ENCODE measurements at places on chromosomes 12 and 14.
A peak's percentile ranks its signal among the peaks of the same experiment; 100 is the strongest.

- DNase-seq, result no peak
Measured at GRCh38 chr14:101323111-101323510, 238.2 kb upstream of the DIO3 start.

GRCh38 chr12:6038160-6038559, 86.3 kb downstream of the VWF start:
- DNase-seq, result peak; percentile 76

DNA sequence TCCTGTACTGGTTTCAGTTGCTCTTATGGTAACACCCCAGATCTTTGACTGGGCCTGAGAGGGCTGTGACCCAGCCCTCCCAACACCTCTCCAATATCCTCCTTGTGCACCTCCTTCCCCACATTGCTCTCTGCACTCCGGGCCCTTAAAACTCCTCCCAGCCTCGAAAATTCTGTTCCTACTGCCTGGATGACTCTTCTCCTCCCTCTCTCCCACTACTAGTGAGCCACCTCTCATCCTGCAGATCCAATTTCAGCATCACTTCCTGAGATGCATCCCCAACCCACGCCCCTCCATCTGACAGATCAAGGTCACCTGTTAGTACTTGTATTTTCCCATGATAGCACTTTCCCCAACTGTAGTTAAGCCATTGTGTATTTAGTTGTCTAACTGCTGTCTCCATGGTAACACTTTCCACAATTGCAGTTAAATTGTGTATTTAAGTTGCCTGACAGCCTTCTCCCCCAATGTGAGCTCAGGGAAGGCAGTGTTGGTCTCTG, 11.5 kb upstream of the NT5DC3 start:
- no peak for DNase-seq

GRCh38 chr12:69779928-69780327, 41.3 kb downstream of the RAB3IP start:
- peak; percentile 52 for DNase-seq

- no peak for DNase-seq
Measured at GRCh38 chr14:58861586-58861985, 223.8 kb downstream of the DACT1 start.

DNA sequence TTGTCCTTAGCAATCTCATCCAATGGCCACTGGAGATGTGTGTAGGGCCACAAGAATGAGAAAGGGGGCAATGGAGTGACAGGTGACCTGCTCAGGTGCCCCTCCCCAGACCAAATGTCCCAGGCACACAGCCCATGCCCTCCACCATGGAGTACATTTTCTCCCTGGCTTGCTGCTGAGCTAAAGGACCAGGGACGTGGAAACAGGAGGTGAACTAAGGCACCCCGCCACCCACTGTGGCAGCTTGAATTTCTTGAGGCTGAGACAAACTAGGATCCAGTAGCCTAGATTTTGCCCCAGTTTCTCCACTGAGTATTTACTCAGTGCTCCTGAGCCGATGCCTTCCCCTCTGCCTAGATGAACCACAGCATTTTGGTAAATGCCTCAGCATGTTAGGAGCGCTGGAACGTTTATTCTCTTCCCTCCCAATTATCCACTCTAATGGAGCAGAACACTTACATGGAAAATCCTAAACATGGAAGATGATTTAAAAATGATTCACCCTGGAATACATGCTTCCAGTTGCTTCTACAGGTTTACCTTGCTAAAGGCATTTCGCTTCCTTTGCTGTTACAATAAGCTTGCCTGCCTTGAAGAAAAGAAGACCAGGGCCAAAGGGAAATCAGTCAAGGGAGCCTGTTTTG, 198.0 kb downstream of the ZFP36L1 start:
- no peak for DNase-seq

DNA sequence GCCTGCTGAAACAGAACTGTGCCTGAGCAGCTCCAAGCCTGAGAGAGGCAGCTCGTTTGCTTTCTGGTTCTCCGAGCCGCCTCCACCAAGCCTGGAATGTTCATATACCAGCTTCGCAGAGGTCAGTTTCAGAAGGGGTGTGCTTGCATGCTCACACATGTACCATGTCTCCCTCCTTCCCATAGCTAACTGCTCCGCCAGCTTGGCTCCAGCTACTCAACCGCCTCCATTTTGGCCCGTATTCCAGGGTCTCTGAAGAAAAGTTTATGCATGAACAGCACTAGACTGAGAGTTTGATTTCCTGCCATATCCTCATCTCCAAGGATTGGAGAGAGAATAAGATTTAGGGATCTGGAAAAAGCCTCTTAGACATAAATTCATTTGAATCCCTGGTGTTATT, 103.7 kb downstream of the SMOC1 start:
- no peak for DNase-seq

DNA sequence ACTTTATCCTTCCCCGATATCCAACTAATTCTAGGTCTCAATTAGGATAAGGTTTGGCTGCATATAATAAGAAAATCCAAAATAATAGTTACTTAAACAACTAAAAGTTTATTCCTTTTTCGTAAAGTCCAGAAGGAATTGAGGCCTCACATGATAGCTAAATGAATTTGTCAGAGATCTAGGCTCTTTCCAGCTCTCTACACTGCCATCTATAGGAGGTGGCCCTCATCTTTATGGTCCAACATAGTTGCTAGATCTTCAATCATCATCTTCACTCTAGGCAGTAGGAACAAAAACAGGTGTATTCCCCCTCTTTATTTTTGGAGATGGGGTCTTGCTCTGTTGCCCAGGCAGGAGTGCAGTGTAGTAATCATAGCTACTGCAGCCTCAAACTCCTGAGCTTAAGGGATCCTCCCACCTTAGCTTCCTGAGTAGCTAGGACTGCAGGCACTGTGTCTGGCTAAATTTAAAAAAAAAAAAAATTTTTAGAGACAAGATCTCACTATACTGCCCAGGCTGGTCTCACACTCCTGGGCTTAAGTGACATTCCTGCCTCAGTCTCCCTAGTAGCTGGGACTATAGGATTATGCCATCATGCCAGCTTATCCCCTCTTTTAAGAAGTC, 46.5 kb upstream of the SAV1 start:
- peak; percentile 54 for DNase-seq

GRCh38 chr14:39946807-39947206, 514.6 kb upstream of the FBXO33 start:
- peak; percentile 75 for DNase-seq

DNA sequence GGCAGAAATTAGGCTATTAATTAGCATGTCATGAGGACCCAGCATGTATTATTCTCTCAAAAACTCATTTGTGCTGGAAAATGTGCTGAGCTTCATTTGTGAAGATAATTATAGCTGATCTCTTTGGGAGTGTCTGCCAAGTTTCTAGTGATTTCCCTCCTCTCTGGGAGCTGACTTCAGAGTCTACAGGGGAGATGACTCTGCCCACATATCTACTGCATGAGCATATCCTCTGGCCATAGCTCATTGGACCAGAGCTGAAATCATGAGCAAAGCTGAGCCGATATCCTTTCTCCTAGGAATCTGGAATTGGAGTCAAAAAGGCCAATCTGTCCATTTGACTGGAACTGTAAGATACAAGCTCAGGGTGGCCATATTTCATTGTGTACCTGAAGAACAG, 5.9 kb downstream of the CCDC198 start:
- peak; percentile 14 for DNase-seq

- peak; percentile 3 for DNase-seq
Measured at GRCh38 chr14:82009076-82009475, 475.4 kb upstream of the SEL1L start.

DNA sequence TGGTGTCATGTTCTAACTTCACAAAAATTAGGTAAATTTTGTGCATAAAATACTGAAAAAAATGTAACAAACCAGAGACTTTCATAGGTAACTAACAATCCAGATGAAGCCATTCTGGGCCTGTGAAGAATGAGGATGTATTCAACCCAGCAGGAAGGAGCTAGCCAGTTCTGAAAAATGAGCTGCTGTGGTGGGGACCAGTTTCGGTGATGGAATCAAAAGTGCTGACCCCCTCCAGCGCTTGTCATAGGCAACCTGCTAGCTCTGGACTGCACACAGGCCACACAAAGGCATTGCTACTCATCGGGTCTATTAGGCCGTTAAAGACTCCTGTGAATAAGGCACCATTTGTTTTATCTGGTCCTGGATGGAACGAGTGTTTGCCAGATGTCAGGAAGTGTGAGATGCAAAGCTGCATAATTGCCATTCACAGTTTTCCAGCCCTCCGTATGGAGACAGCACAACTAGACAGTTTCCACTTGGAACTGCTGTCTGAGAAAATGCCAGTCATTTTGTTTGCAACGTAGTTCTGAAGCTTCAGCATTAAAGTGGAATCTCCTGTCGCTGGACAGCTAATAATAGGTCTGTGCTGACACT, 3.3 kb upstream of the RIMBP2 start:
- no peak for DNase-seq

DNA sequence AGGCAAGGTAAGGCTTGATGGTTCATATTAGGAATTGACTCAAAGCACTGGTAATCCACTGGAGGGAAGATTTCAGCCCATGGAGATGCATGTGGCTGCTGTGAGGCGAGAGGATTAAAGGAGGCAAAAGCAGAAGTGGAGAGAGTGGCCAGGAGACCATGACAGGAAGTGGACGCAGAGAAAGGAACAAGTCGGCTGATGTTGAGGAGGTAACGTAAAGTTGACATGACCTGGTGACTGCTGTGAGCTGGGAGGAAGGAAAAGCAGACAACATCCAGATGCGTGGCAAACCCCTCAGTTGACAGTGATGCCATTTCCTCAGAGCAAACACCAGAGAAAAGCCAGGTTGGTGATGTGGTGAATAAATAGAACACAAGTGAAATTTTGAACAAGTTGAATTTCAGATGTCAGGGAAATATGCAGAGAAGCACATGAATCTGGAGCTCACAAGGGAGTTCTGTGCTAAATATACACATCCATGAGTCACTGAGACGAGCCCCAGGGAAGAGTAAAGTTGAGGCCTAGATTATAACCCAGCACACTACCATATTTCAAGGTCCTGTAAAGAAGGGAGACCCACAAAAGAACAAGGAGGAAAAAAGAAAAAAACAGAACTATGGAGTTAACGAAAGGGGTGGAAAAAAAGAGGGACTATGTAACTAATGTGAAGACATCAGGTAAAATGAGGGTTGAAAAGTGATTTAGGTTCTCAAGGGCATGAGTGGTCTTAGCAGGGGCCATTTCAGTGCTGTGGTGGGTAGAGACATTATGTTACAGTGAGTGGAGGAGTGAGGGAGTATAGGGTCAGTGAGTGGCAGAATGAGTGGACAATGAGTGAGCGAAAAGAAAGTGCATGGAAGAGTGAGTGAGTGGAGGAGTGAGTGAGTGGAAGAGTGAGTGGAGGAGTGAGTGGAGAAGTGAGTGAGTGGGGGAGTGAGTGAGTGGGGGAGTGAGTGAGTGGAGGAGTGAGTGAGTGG, 61.6 kb upstream of the GZMB start:
- no peak for DNase-seq

GRCh38 chr12:103431950-103432349, 63.8 kb downstream of the C12orf42 start:
- no peak for DNase-seq

DNA sequence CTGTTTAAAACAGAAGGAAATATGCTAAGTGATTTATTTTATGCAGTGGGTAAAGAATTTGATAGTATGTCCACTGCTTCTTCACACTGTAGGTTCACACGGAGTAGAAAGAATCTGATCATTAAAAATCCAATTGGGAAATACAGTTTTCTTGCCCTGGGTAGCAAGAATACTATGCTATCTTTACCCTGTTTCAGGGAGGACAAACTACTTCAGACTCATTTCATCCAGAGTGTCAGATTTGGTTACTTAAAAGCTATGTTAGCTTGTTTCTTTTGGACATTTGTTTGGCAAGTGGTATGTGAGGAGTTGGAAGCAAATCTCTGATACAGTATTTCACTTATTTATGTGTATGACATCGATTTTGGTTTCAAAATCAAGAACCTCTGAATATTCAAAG, 4.3 kb downstream of the FRS2 start:
- no peak for DNase-seq

- DNase-seq, result no peak
Measured at GRCh38 chr12:77231501-77231918, 166.1 kb upstream of the E2F7 start.

- DNase-seq, result no peak
Measured at GRCh38 chr12:12818701-12819100, 5.6 kb downstream of the DDX47 start.

DNA sequence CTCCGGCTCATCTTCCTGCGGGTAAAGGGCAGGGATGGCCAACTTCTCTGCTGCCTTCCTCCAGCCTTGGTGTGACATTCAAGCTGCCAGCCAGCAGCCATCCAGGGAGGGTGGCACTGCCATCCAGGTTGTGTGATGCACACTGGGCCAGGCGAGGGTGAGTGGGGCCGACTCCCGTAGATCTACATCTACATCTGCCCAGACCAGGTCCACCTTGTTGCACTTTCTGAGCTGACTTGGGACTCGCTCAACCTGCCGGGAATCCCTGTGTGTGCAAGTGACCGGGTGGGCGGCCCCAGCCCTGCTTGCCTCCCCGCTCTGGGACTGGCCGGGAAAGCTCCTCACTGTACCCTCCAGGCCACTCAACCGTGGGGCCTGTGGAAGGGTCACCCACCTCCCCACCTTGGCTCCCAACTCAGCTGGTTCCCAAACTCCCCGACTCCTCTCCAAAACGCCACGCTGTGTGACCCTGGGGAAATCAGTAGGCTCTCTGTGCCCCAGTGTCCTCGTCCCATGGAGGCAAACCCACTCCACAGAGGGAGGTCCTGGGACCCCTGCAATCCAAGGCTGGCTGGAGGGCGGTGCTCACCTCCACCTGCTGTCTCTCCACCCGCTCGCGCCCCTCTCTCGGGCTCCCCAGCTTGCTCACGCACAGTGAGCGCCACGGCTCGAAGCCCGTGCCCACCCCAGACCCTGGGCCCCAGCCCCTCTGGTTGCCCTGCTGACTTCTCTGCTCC, 14.7 kb downstream of the JAG2 start:
- DNase-seq, result no peak

DNA sequence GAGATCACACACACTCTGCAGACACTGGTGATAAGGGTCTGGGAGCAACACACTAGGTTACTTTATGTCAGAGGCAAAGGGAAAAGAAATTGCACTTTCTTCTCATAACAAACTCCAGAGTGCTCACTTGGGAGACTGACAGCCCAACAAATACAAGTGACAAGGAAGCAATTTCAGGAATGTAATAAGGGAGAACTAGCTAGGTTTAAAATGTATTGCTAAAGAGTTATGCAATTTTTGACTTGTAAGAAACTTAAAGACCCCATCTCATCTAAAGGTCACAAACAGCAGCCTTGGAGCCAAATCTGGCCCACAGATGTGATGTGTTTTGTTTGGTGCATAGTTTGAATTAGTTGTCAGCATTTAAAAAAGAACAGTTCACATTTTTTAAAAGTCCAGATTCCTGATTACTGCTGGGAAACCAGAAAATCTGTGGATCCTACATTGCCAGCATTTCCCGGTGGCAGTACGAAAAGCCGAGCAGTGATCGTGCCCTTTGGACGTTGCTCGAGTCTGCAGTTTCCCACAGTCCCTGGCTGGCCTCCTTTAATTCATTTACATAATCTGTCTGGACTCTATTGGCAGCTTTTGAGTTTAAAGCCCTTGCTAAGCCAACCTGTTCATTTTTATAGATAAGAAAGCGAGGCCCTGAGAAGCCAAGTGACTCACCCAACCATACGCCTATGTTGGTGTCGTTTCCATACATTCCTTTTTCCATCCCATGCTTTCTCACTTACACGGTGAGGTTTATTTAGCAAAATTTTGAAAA, 42.0 kb upstream of the ETV6 start:
- DNase-seq, result no peak

GRCh38 chr12:116370004-116370404, 92.5 kb upstream of the MED13L start:
- DNase-seq, result no peak
